ENCODE measurements at places on chromosomes 3 and 15.

GRCh38 chr3:111321786-111322185 lies 220.2 kb upstream of the CD96 start:
- no peak for DNase-seq

- DNase-seq = no peak
These were observed 77.3 kb upstream of the LMCD1 start for GRCh38 chr3:8424281-8424680.

GRCh38 chr15:100680726-100681125 lies 78.3 kb downstream of the ASB7 start:
- DNase-seq = no peak

DNA sequence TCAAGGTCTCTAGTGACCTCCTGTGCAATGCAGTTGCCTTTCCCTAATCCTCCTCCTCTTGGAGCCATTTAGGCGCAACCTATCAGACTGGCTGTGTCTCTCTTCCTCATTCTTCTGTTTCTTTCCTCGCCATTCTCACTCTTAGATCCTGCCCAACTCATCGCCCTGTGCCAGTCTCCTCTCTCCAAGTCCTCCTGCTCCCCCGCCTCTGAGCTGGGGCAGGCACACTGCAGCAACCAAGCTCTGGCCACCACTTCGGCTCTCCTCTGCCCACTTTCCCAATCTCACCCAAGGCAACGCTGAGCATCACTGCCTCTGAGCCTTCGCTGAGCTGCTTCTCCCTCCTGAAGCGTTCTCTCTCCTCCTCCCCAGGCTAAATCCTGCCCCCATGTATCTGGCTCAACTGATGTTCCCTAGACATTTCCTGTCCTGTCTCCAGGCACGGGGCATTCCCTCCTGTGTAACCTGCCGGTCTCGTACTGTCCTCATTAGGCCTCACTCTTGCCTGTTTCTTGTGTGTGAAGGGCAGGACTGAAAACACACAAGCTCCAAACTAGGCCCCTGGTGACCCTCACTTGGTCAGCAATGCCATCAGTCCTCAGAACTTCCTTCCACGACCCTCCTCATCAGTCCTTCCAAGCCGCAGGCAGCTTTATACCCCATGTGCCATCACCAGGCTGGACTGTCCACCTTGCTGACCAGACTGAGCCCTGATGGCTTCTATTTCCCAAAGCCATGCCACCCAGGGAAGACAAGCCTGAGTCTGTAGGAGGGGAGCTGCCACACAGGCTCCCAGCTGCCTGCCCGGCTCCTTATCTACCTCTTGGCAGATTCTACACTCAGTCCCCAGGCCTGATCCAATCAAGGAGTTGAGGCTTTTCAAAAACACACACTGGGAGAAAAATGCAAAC lies 85.6 kb downstream of the SEC22A start:
- no peak for DNase-seq

GRCh38 chr3:130658678-130659077 lies 88.0 kb downstream of the PIK3R4 start:
- no peak for DNase-seq

Data from DMS79 (cell line).